ENCODE measurements at places on chromosomes 6 and 20. TPM values are rescaled to one million over a fixed set of nuclear protein-coding genes. Genes with fewer than 3 reads are reported as not detected.

GRCh38 chr6:73606428-73606827 lies 47.4 kb downstream of the SLC17A5 start:
- DNase-seq = no peak

- DNase-seq = no peak
These were observed 61.1 kb downstream of the CAP2 start for GRCh38 chr6:17454316-17455005.

- DNase-seq = no peak
These were observed 38.1 kb upstream of the NOX3 start for GRCh38 chr6:155493694-155494143.

Gene MAPK13
- polyA plus RNA-seq = 21.4 TPM

Gene BPIFB1
- polyA plus RNA-seq = not detected

Gene SRMS
- 0.26 TPM for polyA plus RNA-seq

Gene TSBP1
- not detected for polyA plus RNA-seq
